ENCODE measurements at places on chromosomes 7 and 10.

GRCh38 chr7:151798851-151799448 is 78.0 kb downstream of the PRKAG2 start:
- DNase-seq: no peak

DNA sequence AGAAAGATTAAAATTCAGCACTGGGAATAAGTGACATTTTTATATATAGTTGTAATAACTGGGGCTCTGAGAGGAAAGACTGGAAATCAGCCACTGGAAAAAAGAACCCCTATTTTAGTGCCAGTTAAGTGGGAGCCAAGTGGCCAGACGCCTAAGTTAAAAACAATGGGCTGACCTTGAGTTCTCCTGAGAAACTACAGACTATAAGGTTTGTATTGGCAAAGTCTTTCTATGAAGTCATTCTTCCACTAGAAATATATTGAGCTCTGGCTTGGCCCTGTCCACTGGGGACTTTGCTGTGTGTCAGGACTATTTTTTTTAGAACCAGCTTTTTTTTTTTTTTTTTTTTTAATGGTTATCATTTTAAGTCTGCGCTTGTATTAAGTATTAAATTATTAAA is 210.6 kb upstream of the FZD8 start:
- no peak for DNase-seq

- no peak for DNase-seq
These were observed 744 bp upstream of the BICC1 start for GRCh38 chr10:58511765-58512490.

DNA sequence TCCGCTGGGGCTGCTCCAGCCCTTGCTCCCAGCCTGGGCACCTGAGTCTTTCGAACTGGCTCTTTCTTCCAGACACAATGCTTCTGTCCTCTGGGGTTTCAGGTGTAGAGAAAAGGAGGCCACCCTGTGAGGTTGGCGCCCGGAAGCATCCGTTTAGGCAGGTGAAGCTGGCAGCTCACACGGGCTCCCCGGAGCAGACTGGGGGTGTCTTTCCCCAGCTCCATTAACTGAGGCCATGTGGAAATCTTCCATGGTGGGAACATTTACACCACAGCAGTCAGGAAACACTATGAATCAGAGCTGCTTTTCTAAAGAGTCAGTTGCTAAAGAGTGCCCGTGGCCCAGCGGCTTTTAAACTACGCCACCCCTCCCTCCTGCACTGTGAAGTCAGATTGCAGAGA is 29.2 kb downstream of the PRKAG2 start:
- DNase-seq: no peak

DNA sequence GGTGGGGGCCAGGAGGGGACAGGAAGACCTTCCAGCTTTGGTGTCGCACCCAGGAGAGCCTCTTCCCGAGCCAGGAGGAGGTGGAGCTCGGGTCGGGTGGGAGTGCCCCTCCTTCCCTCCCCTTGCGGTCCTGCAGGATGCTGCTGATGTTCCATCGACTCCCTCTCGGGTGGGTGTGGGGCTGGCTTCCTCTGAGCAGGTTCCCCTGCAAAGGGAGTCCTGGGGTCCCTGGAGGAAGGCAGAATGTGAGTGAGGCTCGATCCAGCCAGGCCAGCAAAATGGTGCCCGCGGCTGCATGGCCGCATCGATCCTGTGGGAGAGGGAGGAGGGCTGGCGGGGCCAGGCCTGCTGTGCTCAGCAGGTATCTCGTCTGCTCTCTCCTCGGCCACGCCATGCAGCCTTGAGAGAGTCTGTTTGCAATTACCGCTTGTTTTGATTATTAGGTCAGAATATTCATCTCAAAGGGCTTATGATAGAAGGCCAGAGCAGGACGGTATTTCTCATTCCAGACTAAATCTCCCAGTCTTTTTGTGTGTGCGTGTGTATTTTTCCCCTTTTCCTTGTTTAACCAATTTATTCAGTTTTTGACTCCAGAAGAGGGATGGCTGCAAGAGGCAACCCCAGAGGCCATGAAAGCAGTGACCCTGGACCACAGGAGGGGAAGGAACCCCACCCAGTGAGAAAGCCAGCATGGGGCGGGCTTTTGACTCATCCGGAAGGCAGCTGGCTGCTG is 137.3 kb upstream of the ZMIZ1 start:
- DNase-seq: no peak

DNA sequence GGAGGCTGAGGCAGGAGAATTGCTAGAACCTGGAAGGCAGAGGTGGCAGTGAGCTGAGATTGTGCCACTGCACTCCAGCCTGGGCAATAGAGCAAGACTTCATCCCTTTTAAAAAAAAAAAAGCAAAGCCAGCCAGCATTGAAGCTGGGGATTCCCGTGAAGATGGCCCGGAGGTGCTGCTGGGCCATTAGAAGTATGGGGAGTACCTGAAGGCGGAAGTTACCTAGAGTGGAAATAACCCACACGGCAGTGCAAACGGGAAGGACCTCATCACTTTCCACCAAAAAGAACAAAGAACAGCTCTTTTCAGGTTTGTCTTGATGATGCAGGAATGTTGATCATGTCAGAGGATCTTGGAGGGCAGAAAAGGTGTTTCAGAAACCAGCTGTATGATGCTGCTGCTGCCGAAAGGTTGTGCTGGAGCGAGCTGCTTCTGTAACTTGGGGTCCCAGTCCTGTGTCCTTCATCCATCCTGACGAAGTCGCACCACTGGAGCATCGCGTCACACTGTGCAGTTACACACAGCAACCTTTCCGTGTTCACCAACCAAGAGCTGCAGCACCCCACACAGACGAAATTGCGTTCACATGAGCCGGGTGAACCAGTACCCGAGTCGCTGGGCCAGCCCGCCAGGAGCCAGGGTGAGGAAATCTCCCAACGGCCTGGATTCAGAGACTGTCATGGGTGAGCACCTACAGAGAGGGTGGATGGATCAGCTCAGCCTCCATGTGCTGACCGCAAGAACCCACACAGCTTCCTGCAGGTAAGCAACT is 8.2 kb downstream of the ZFAND2A start:
- DNase-seq: no peak

DNA sequence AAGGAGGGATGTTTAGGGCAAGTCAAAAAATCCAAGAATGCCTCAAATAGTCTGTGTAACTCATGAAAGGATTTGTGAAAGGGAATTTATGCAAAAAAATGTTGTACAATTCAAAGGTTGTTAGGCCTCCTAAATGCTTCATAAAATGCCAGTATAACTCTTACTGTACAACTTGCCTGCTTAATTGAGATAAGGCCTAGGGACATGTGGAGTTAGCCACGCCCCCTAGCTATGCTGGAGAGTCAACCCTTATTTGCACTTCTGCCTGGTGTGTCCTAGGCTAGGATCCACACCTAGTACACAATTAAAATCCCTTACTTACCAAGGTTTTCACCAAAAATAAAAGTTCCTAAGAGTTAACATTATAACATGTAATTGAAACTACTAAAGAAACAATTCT is 77.2 kb downstream of the ZNF680 start:
- DNase-seq: no peak

GRCh38 chr10:17758200-17758599 is 6.2 kb downstream of the TMEM236 start:
- no peak for DNase-seq
